ENCODE measurements at places on chromosomes 2 and 18. TPM values are rescaled to one million over a fixed set of nuclear protein-coding genes. Genes with fewer than 3 reads are reported as not detected.

Gene ZC3H8
- 8.1 TPM for total RNA-seq

Gene CRYGB
- not detected for total RNA-seq

Gene RDH14
- 29.4 TPM for total RNA-seq

Gene CHRND
- total RNA-seq: not detected

Gene PLEK
- total RNA-seq: 10.8 TPM

Gene GALNT13
- total RNA-seq: 6.0 TPM

Measured in posterior vena cava (tissue), 2 donors.